Occipital lobe (tissue), 3 donors: ENCODE measurements at places on chromosomes 3 and 15.

DNA sequence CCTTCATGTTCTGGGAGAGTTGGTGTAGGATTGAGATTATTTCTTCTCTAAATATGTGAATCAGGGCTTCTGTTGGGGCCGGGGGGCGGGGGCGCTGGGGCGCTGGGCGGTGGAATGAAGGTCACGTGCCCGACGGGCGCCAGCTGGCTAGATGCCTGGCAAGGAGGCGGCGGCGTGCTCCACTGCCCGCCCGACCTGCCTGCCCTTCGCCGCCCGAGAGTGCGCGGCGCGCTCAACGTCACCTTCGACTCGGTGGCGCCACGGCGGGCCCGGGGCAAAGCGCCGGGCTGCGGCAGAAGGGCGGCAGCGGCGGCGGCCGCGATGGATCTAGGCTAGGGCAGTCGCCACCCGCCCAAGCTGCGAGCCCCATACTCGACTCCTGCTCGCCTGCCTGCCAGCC lies 47.0 kb upstream of the LHFPL4 start:
- DNase-seq = no peak

GRCh38 chr15:42919799-42920518 lies 619 bp downstream of the TTBK2 start:
- DNase-seq = peak; percentile 22

DNA sequence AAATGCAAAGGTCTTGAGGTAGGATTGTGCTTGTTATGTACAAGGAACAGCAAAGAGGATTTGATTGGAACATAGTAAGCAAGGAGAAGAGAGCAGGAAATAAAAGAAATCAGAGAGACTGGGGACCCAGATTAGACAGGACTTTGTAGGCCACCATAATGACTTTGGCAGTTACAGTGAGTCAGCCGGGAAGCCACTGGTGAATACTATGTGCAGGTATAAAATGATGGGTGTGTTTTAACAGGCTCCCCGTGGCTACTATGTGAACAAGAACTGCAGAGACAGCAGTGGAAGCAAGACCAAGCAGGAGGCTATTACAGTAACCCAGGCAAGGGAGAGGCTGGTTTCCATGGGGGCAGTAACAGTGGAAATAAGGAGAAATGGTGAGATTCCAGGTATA lies 55.2 kb downstream of the NPTN start:
- no peak for DNase-seq

- peak; percentile 67 for DNase-seq
These were observed 17.2 kb upstream of the ADIPOQ start for GRCh38 chr3:186825294-186825821.

- peak; percentile 78 for DNase-seq
These were observed at the start of gene SCG5 for GRCh38 chr15:32641517-32642059. Gene SCG5 (plus strand): TSS chr15:32641710. CDS start chr15:32643593, 1,883 bp downstream.

DNA sequence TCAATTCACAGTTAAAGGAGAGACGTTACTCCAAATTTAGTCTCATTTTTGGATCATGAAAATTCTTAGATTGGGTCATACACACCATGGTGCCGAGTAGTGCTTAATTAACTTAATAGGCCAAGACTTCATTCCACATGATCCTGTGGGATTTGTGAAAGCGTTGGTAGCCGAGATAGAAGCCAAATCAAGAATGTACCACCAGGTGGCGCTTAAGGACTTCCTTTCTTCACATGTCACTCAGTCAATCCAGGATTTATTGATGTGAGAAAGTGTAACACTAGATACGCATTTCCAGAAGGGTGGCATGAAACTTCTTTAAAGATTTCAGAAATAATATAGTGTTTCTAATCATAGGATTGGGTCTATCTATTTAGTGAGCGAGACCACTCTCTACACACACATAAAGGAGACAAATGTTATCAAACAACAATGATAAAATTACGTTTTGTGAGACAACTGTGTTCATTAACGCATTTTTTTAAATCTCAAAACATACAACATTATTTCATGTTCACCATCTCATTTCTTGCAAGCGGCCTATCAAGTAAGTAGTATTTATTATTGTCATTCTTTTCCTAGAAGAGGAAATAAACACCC lies 436.1 kb downstream of the CHL1 start:
- peak; percentile 15 for DNase-seq

DNA sequence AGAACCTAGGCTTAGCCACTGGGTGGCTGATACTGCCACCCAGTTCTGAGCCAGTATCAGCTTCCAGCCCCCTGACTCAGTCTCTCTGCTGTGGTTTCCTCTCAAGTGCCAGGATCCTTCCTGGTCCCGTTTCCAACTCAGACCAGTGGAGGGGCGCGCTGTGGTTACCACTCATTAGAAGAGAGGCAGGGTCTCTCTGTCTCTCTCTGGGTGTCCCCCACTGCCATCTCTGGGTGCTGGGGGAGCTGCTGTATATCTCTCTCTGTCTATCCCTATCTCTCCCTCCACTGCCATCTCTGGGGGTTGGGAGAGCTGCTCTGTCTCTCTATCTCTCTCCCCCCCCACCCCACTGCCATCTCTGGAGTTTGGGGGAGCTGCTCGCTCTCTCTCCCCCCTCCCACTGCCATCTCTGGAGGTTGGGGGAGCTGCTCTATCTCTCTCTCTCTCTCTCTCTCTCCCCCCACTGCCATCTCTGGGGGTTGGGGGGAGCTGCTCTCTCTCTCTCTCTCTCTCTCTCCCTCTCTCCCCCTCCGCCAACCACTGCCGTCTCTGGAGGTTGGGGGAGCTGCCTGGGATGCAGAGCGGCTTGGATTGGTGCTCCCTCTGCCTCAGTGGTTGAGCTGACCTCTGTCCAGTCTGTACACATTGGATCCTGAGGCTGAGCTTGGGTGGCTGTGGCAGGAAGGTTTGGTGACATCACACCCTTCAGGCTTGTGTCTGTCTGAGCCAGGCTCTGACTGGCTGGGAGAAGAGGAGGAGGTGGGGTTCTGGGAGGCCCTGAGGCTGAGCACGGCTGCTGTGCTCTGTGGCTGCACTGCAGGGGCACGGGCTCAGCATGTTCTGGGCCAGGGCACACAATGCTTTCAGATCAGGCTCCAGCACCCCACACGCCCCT lies 98.9 kb downstream of the APBA2 start:
- DNase-seq = peak; percentile 92

DNA sequence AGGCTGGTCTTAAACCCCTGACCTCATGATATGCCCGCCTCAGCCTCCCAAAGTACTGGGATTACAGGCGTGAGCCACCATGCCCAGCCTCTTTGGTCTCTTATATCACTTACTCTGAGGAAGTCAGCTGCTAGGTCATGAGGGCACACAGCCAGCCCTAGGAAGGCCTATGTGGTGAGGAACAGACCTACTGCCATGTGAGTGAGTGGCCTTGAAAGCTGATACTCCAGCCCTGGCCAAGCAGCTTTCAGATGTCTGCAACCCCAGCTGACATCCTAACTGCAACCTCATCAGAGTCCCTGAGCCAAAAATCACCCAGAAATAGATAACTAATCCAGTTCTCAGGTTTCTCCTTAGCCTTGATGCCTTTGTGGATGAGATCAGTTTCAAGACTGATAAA lies 224.3 kb downstream of the EDEM1 start:
- DNase-seq = no peak

DNA sequence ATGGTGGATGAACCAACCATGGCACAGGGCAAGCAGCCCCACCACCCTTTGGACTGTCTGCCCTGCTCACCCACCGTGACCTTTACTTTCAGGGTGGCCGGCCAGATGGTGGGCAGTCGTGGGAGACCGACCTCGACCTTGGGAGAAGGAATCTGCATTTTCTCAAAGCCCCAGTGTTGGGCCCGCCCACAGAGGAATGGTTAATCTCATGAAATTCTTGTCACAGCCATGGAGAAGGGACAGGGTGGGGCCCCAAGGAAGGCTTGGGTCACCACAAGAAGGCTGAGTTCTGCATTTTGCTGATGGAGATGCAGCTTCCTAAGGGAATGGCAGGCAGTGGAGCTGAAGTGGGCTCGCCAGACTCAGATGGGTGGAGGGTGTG lies 2.9 kb downstream of the PLXND1 start:
- no peak for DNase-seq
